Activated CD4-positive, CD25-positive, alpha-beta regulatory T cell (primary cell): ENCODE measurements at places on chromosomes 4 and X.

- DNase-seq: no peak
Observed at GRCh38 chrX:65407157-65407626, 127.4 kb downstream of the LAS1L start.

GRCh38 chrX:120568035-120568434 lies 7.3 kb upstream of the CUL4B start:
- DNase-seq: no peak

- DNase-seq: no peak
Observed at GRCh38 chrX:17525266-17525665, 150.3 kb downstream of the NHS start.

- DNase-seq: no peak
Observed at GRCh38 chr4:88939697-88940096, 117.3 kb downstream of the FAM13A start.

GRCh38 chr4:83758285-83758684 lies 222.4 kb downstream of the GPAT3 start:
- no peak for DNase-seq

DNA sequence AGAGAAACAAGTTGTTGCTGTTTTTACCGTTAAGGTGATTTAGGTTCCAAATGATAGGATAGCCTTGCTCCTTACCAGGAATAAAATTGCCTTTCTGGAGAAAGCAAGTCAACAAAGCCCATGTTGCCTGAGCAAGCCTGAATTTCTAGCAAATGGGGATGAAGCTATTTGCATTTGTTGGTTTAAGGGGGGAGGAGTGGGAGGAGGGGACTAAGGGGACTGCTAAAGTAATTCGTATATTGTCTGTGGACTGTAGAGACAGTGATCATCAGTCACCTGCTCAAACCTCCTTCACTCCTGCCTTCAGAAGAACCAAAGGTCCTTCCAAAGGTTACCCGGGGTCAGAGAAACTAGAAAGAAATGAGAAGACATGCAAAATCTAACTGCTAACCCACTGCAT lies 65.8 kb downstream of the SCML2 start:
- no peak for DNase-seq

DNA sequence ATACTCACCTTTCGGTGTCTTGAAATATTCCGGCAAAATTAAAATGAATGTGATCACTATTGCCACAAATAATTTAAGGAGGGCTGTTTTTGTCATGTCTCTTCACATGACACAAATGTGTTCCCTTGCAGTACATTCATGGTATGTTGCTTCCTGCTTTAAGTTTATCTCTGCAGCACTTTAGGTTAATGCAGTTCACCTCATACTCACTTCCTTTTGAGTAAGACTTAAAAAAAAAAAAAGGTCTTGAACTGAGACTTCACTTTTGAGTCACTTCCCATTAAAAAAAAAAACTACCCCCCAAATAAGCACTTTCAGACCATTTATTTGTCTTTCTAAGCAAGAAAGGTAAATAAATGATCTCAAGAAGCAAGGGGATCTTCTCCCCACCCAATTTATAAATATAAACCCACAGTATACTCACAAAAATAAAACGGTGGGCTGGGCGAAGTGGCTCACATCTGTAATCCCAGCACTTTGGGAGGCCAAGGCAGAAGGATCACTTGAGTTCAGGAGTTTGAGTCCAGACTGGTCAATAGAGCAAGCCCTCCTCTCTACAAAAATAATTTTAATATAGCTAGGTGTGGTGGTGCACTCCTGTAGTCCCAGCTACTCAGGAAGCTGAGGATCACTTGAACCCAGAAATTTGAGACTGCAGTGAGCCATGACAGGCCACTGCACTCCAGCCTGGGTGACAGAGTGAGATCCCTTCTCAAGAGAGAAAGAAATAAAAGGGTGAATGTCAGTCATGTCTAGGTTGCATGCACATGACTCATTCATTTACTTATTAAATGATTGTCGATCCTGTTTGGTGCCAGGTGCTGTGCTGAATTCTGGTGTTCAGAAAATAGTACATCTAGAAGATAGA lies at the start of gene TMEM156:
Gene TMEM156, minus strand, starts transcription at position 192 of the 868 bp plus-strand sequence. Its CDS starts 96 bp downstream, at position 96.
- DNase-seq: no peak

- no peak for DNase-seq
Observed at GRCh38 chrX:29941287-29941686, 274.1 kb upstream of the MAGEB2 start.

- DNase-seq: no peak
Observed at GRCh38 chr4:4637710-4638109, 95.9 kb upstream of the STX18 start.

DNA sequence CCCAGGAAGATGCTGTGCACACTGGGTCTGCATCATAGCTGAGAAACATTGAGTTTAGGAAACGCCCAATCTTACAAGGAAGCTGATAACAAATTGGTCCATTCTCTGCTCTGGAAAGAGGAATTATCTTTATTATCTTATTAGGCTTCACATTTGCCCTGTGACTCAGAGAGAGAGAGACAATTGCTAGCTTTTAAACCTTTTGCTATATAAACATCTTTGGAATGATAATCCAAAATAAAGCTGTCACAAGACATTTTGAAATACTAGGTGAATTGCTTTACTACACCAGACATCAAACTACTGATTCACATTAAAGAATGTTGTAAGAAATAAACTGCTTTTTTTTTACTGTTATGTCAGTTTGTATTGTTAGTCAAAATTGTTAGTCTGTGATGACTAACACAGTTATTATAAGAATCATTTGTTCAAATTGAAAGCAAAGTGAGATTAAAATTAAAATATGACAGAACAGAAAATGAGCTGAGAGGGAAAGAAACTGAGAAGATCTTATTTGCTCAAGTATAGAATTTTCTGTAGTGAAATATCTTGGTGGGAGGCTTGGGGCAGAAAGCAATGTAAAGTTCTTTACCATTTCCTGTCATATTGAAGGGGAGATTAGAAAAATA lies 765.4 kb upstream of the PCDH10 start:
- no peak for DNase-seq
